A549 treated with DMSO at 1 μM for 4 hours (cell line): ENCODE measurements at places on chromosomes 5 and 9. TPM values are rescaled to one million over a fixed set of nuclear protein-coding genes. Genes with fewer than 3 reads are reported as not detected.

CDH12 gene
- 0.08 TPM in 1 of 5 replicates, not detected in the others for total RNA-seq

KCNIP1 gene
- total RNA-seq, result not detected in 5 replicates

KIF20A gene
- total RNA-seq, result 43.0 to 53.6 TPM (median 47.9 TPM) in 5 replicates

TEX48 gene
- total RNA-seq, result not detected in 5 replicates

ZFP2 gene
- total RNA-seq, result 0.05 to 0.12 TPM in 2 of 5 replicates, not detected in the others

KIF4B gene
- 0.03 to 0.05 TPM (median 0.04 TPM) in 3 of 5 replicates, not detected in the others for total RNA-seq

LCN9 gene
- not detected in 5 replicates for total RNA-seq

FYB1 gene
- 12.9 to 18.3 TPM (median 17.1 TPM) in 5 replicates for total RNA-seq

HK3 gene
- total RNA-seq, result not detected in 5 replicates

CCDC192 gene
- total RNA-seq, result not detected in 5 replicates

ADAMTSL2 gene
- not detected in 5 replicates for total RNA-seq

CER1 gene
- total RNA-seq, result not detected in 5 replicates

ANKRD34B gene
- 0.03 to 0.09 TPM (median 0.05 TPM) in 4 of 5 replicates, not detected in the other for total RNA-seq

RPS23 gene
- 3,085 to 5,132 TPM (median 3,564 TPM) in 5 replicates for total RNA-seq

DOK3 gene
- 3.3 to 7.5 TPM (median 4.3 TPM) in 5 replicates for total RNA-seq

FOXD4L5 gene
- 0.06 to 0.10 TPM in 2 of 5 replicates, not detected in the others for total RNA-seq

LHX6 gene
- 0.30 to 0.41 TPM (median 0.40 TPM) in 5 replicates for total RNA-seq

ACOT12 gene
- total RNA-seq, result 0.06 TPM in 1 of 5 replicates, not detected in the others

GTF3C4 gene
- 20.5 to 24.1 TPM (median 21.8 TPM) in 5 replicates for total RNA-seq

ZCCHC7 gene
- 11.2 to 16.2 TPM (median 13.0 TPM) in 5 replicates for total RNA-seq

FCN2 gene
- not detected in 5 replicates for total RNA-seq

TICAM2 gene
- 0.84 to 1.4 TPM (median 1.0 TPM) in 5 replicates for total RNA-seq

RORB gene
- total RNA-seq, result not detected in 5 replicates

SOX30 gene
- total RNA-seq, result 0.03 to 0.05 TPM in 2 of 5 replicates, not detected in the others

TPRN gene
- 6.0 to 10.7 TPM (median 9.6 TPM) in 5 replicates for total RNA-seq

ITK gene
- total RNA-seq, result 0.09 to 0.11 TPM in 2 of 5 replicates, not detected in the others

BHMT2 gene
- total RNA-seq, result not detected in 5 replicates

SPATA31D4 gene
- total RNA-seq, result not detected in 5 replicates

MAMDC2 gene
- total RNA-seq, result 0.20 to 0.46 TPM (median 0.28 TPM) in 5 replicates
